Tongue (tissue), 3 donors: ENCODE measurements at places on chromosomes 7 and 10. TPM values are rescaled to one million over a fixed set of nuclear protein-coding genes. Genes with fewer than 3 reads are reported as not detected.

The LIPJ gene
- total RNA-seq = 0.21 TPM

The OR2A5 gene
- total RNA-seq = not detected

The HTR5A gene
- not detected for total RNA-seq

The KIF20B gene
- 10.9 TPM for total RNA-seq

The RBP3 gene
- total RNA-seq = not detected

The GALNT11 gene
- 68.3 TPM for total RNA-seq

The SYNPO2L gene
- 28.0 TPM for total RNA-seq

The TBX20 gene
- total RNA-seq = not detected

The UPK3B gene
- total RNA-seq = 2.2 TPM
